PC-9 (cell line): ENCODE measurements at places on chromosomes 3 and 15. TPM values are rescaled to one million over a fixed set of nuclear protein-coding genes. Genes with fewer than 3 reads are reported as not detected.

Gene GPR149
- not detected in 2 replicates for total RNA-seq

Gene CPN2
- not detected in 2 replicates for total RNA-seq

Gene SYNPR
- not detected in 2 replicates for total RNA-seq

Gene CCDC54
- total RNA-seq = not detected in 2 replicates

Gene INTS14
- 46.6 and 53.7 TPM in 2 replicates for total RNA-seq
